CD4-positive, alpha-beta T cell treated with Interleukin-12 subunit alpha and Interleukin-12 subunit beta, for 1 hour (primary cell): ENCODE measurements at places on chromosomes 6 and 20.

GRCh38 chr20:60000271-60001042 lies 42.2 kb downstream of the CDH26 start:
- DNase-seq, result no peak

DNA sequence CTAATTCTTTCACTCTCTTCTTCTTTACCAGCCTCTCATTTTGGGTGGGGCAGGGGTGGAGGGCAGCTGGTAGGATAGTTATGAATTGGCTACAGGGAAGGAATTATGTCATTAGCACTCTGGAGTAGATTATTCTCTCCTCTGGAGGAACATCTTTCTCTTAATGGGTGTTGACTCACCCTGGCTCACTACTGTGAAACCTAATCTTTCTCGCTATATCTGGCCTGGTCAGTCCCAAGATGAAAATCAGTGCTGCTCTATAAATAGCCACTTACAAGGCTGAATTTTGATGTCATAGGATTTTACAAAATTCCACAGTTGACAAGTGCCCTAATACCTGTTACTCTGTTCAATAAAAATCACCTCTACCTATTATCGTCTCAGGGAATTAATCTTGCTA lies 151.3 kb downstream of the COL9A1 start:
- DNase-seq, result no peak

- DNase-seq, result no peak
Observed at GRCh38 chr6:134063121-134063965, 10.9 kb upstream of the SLC2A12 start.

DNA sequence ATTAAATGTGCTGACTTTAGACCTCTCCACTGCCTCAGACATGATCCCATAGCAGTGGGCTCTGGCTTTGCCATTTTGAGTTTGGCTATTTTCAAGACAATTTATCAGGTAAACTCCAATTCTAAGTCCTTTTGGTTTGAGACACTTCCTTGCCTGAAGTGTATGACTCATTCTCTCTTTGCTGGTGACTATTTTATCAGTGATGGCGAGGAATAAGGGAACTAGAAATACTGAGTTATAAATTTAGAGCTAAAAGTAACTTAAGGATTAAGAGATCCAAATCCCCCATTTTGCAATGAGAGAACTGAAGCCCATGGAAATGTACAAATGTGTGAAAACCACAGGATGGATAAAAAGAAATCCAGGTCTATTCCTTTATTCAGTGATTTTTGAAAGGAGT lies 30.9 kb upstream of the CD83 start:
- no peak for DNase-seq

GRCh38 chr6:128358244-128358776 lies 162.1 kb downstream of the PTPRK start:
- DNase-seq, result no peak

- no peak for DNase-seq
Observed at GRCh38 chr6:113989675-113990074, 18.7 kb upstream of the HDAC2 start.

- no peak for DNase-seq
Observed at GRCh38 chr6:40342723-40343122, 244.4 kb downstream of the LRFN2 start.
